ENCODE measurements at places on chromosomes 1 and 21.

DNA sequence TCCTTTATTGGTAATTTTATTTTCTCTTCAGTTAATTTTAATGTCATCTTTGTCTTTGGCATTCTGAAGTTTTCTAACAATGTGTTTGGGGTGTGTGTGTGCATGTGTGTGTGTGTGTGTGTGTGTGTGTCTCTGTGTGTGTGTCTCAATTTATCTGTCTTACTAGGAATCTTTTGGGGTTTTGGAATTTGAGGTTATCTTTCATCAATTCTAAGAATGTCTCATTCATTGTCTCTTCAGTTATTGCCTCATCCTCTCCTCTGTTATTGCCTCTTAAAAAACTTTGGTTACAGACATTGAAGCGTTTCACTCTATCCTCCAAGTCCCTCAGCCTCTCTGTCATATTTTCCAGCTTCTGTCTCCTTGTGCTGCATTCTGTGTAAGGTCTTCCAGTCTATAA, 18.1 kb upstream of the SAMD13 start:
- DNase-seq = no peak

GRCh38 chr1:15691434-15692032, 7.4 kb downstream of the PLEKHM2 start:
- DNase-seq = no peak

DNA sequence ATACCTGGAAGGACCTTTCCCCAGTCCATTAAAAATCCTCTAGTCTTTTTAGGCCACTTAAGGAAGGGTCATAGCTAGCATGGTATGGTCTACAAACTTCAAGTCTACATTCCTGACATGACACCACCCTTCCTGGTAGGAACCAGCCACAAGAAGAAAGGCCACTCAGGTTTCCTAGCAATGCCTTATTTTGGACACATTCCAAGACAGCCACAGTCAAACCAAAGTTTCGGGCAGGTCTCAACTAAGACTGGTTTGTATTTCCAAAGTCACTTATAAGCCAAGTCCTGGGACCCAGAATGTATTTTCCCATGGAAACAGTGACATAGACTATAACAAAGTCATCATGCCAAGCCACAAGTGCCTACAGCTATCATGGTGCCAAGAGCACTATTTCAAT, 50.6 kb upstream of the SLC44A3 start:
- DNase-seq = no peak

GRCh38 chr1:206514813-206515387, 7.6 kb downstream of the RASSF5 start:
- no peak for DNase-seq

GRCh38 chr1:200867018-200867811, 5.6 kb upstream of the GPR25 start:
- DNase-seq = no peak

GRCh38 chr1:207962716-207963426, 51.9 kb upstream of the CD34 start:
- no peak for DNase-seq

DNA sequence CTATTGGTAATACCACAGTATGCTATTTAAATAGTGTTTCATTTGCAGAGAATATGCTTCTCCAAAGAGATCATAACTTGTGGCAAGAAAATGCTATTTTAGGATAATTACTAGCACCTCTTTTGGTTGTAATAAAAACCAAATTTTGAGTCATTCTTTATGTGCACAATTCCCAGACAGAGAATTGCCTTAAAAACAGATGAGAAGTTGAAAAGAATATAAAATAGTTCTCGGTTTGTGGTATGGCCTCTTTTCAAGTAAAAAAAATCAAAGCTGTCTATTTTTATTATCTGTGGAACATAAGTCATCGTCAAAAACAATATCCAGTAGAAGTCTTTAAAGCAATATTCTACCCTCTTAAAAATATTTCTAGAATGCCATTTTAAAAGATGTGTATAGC, 185.9 kb downstream of the GREM2 start:
- DNase-seq = no peak

- no peak for DNase-seq
Measured at GRCh38 chr1:93614986-93615581, 66.6 kb downstream of the BCAR3 start.

- DNase-seq = peak; percentile 11
Measured at GRCh38 chr1:233614173-233614742, 352 bp downstream of the KCNK1 start.

- DNase-seq = no peak
Measured at GRCh38 chr21:28444557-28444956, 548.1 kb downstream of the LTN1 start.

GRCh38 chr1:239912471-239912870, 179.2 kb upstream of the FMN2 start:
- DNase-seq = no peak

DNA sequence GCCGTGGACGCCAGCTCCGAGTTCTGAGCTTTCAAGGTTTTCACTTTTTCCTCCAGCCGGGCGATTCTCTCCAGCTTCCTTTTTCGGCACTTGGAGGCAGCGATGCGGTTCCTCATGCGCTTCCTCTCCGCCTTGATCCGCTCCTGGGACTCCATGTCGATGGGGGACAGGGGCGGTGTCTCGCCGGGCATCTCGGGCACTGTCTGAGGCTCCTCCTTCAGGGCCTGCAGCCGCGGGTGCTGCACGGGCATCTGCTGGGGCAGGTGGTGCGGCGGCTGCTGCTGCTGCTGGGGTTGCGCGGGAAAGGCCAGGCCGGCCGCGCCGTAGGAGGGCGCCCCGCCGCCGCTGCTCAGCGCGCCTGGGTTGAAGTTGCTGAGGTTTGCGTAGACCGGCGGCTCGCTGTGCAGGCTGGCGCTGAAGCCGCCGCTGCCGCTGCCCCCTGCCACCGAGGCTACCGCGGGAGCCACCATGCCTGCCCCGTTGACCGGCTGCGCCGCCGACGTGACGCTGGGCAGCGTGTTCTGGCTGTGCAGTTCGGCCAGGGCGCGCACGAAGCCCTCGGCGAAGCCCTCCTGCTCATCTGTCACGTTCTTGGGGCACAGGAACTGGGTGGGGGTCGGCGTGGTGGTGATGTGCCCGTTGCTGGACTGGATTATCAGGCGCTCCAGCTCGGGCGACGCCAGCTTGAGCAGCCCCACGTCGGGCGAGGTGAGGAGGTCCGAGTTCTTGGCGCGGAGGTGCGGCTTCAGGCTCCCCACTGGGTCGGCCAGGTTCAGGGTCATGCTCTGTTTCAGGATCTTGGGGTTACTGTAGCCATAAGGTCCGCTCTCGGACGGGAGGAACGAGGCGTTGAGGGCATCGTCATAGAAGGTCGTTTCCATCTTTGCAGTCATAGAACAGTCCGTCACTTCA, 1.4 kb downstream of the JUN start:
- DNase-seq = peak; percentile 79

DNA sequence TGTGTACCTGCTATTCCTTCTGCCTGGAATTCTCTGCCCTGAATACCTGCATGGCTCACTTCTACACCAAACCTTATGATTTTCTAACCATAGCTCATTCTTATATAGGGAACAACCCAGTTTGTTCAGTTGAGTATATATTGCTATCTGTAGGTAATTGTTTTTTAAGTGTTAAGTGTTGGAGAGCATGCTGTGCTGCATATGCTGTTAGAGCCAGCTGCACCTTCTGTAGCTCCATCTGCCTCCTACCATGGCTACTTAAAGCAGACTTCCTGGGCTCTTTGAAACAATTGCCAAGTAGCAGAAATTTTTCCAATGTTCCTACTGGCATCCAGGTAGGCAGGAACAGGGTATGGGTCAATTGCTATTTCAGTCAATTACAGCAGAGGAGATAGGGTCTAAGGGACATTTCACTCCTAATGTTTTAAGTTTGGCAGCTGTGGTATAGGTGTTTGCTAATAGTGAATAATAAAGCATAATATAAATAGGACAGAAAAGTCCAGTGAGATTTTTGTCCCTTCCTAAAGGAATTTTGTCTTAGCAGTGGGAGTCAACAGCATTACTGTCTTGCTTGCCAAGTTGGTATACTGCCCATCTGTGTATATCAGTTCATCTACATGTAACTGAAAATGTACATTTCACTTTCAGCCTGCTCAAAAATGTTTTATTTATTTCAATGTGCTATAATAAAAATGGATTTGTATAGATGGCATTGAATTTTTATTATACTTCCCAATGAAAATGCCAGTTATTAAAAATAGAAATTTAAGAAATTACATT, 34.0 kb upstream of the C1orf115 start:
- DNase-seq = peak; percentile 88

DNA sequence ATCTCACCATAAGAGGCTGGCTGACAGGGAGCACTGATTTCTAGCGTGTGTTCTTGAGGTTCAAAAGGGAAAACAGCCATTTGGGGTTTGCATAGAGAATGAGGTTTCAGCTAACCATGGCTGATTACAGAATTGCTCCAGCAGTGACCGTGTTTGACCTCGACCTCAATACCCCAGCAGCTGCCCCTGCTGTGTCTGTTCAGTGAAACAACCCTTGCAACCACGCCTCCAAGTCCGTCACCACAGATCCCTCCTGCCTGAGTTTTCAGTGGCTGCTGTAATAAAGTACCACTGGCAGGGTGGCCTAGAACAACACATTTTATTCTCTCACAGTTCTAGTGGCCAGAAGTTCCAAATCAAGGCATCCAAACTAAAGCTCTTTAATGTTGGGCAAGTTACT, 147.7 kb downstream of the HUNK start:
- DNase-seq = no peak

GRCh38 chr1:151976858-151977257, 16.8 kb downstream of the S100A10 start:
- no peak for DNase-seq

- peak; percentile 69 for DNase-seq
Measured at GRCh38 chr1:163410073-163410999, 88.6 kb downstream of the NUF2 start.

DNA sequence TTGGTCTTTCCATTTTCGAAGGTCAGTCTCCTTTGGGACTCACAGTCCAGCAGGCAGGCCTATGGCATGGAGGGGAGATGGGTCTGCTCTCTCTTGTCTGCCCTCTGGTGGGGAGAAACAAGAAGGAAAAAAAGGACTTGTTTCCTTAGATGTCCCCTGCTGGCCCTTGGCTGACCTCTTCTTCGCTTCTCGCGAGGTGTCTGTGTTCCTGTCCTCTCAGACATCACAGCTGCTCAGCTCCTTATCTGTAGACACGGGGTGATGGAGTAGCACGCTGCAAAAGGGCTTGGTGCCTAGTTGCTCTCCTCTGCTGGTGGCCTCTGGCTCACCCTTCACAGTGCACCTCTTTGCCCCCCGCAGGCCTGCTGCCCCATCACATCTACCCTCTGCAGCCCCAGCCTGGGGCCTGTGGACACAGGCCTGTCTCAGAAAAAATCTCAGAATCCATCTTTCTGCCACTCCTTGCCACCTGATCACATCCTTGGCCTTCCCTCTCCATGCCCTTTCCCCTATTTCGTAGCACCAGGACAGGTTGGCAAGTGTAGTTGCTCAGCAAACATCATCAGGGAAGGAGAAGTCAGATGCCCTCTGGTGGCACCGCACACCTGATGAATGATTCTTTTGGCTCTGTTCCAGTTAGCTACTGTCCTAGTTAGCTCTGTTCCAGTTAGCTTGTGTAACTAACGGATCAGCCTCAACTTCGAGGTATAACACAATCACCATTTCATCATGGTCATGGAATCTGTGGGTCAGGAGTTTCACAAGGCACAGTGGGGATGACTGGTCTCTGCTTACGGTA, 18.7 kb upstream of the AK2 start:
- peak; percentile 69 for DNase-seq

DNA sequence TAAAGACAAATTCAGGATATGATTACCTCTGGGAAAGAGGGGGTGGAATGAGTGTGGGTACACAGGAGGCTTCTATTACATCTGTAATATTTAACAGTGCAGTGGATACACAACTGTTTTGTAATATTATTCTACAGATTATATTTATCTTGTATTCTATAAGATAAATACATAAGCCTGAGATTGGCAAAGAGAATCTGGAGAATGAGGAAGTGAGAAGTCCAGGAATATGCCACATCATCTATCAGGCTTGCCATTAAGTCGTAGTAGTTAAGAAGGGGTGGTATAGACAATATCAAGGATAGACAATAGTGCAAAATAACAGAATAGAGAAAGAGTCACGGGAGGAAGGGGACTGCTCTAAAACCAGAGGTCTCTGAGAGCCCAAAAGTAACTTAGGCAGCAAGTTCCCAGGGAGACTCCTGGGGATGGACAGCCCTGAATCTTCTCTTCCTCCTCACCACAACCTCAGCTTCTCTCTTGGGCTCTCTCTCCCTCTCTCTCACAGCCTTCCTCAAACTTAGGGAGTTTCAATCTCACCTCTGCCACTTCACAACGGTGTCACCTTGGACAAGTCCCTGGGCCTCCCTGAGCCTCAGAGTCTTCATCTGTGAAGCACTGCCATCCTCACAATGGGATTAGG, 14.0 kb upstream of the PTAFR start:
- no peak for DNase-seq

GRCh38 chr1:22780696-22781095, 70.1 kb downstream of the EPHB2 start:
- DNase-seq = no peak

DNA sequence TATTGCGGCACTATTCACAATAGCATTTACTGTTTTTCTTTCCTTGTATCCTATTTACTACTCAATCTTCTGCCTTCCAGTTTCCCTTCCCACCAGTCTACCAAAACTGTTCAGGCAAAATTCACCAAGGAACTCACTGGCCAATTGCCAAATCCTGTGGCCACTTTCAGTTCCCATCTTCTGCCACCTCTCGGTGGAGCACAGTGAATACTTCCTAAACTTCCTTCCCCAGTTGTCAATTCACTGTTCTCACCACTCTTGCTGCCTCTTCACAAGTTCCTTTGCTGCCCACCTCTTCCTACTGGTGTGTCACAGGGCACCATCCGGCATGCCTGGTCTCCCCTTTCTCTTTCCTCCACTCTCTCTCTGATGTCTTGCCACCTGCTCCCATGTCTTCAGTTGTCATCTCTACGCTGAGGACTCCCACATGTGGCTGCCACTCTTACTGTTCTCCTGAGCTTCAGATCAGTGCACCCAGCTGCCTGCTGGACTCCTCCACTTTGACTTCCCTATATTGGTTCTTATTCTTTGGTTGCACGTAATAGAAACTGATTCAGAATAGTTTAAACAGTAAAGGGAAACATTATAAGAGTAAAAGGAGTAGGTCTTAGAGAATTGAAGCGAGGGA, 114.4 kb downstream of the PIK3R3 start:
- DNase-seq = no peak

- DNase-seq = no peak
Measured at GRCh38 chr1:59532102-59532501, 235.2 kb downstream of the FGGY start.

GRCh38 chr1:229003233-229004031, 267.5 kb upstream of the RAB4A start:
- DNase-seq = no peak

- DNase-seq = no peak
Measured at GRCh38 chr1:40363721-40364120, 9.8 kb upstream of the SMAP2 start.

- peak; percentile 19 for DNase-seq
Measured at GRCh38 chr1:67957066-67957465, 93.4 kb downstream of the DIRAS3 start.

DNA sequence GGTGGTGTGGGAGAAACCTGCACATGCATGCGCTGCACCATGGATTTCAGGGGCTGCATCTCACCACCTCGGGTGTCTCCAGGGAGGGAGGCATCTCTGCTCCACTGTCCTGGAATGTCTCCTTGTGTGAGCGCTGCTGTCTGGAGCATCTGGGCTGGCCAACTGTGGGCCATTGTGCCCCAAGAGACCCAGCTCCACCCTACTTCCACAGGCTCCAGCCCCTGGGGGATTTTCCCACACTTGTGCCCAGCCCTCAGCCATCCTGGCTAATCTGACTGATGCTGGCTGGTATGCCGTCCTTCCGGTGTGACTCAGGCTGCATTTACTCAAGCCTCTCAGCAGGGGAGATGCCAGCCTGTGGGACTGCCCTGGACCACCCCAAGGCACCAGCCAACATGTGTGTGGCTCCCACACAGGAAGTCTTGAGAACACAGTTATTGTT, 62.0 kb downstream of the TRIM11 start:
- DNase-seq = no peak

GRCh38 chr1:206729507-206729906, 41.1 kb upstream of the IL19 start:
- no peak for DNase-seq

Measured in NCI-H524 (cell line).